DMS153 (cell line): ENCODE measurements at places on chromosomes 2 and 18.

DNA sequence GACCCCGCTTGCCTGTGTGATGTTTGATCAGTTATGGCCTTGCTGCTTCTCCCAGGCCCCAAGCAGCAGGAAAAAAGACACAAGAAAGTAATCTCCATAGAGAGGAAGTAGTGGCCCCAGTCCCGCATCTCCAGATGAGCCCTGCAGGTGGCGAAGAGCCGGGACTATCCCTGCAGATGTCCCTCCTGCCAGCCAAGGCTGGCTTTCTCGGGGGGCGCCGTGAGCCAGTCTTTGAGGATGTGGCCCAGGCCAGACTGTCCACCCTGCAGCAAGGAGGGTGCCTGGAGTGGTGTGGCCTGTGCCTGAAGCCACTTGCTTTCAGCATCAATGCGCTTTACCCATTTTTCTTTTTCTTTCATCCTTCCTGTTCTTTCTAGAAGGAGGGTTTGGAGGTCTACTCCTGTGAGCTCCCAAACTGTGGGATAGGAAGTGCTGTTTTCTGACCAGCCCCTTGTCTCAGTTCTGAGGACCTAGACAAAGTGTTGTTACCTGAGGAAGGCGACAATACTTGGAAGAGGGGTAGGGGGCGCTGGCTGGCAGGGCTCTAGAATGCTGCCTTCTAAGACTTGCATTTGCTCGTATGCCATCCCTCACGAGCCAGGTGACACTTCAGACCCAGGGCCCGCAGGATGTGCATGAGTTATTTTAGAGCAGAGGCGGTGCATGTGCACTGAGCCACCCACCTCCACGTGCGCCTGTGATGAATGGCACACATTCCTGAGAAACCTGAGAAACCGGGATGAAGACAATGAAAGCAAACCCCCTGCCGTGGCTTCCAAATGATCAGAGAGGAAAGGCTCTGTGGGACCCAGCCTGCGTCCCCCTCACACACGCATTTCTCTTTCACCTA is 255.8 kb downstream of the FBXO15 start:
- no peak for DNase-seq

- DNase-seq, result no peak
Measured at GRCh38 chr2:179059026-179059700, 9.2 kb upstream of the CCDC141 start.

DNA sequence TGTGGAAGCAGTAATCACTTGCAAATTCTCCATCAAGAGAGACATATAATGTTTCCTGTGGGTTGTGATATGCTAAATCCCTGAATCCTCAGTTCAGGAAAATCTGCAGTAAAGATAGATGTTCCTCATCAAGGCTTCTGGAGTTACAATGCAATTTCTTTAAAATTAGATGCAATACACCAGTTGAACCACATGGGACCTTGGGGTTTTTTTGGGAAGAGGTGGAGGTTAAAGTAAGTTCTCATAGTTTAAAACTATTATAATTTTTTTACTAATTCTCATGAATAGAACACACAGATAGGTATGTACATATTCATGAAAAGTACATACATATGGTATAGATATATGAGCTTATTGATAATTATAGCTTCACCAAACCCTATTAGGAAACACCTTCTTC is 496.2 kb downstream of the SATB2 start:
- no peak for DNase-seq

DNA sequence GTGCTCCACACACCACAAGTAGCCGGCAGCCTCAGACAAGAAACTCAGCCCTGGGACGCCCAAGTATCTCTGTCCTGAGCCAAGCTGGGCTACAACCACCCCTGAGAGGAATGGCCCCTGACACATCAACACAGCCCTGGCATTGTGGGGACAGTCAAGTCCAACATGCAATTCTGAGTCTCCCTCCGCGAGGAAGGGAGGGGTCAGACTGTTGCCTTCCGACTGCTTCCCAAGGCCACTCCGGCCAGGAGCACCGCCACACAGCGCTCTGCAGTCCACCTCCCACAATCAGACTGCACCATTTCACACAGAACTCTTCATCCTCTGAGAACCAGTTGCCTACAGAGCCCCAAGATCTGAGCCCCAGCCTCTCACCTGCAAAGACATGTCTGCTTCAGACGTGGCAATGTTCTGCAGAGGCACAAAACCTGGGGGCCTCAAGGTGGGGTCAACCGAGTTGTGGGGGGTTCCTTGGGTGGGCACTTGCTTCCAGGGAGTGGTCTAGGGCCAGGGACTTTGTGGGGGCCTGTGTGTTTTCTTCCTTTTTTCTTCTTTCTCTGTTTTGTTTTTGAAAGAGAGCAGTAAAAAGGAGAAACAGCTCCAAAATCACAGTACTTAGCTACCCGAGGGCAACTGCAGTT is 76.7 kb upstream of the SALL3 start:
- no peak for DNase-seq

DNA sequence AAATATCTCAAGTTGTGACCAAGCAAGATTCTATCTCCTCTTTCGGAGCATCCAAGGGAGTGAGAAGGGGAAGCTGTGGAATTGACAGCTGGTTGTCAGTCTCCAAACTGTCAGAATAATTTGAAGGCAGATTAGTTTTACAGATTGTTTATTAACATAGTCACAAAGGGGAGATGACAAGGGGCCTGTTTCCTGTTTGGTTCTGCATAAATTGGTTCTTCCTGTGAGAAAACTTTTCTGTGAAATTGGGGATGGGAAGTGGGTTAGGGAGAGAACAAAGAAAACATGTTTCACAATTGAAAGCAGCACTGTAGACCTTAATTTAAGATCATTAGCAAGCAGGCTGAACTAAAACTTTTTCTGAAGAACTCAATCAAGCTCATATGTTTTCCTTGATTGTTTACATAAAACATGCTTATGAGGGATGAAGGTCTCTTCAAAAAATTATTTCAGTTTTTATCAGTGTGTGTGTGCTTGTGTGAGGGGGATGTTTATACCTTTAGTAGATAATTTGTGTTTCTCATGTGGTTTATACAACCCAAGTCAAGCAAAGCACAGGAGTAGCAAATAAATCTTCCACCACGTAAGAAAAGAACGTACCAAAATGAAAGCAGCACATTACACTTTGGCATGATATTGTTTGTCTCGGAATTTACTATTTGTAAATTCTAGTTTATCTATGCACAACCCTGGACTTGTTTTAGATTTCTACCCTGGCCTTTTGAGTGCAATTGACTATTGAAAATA is 604.9 kb upstream of the CDH2 start:
- DNase-seq, result no peak

GRCh38 chr2:168157926-168158325 is 89.5 kb downstream of the STK39 start:
- no peak for DNase-seq
